Subcutaneous preadipocyte (primary cell): ENCODE measurements at places on chromosomes 2 and 18. TPM values are rescaled to one million over a fixed set of nuclear protein-coding genes. Genes with fewer than 3 reads are reported as not detected.

The MTIF2 gene
- total RNA-seq = 40.4 and 49.1 TPM in 2 replicates

The CXCR4 gene
- not detected in 2 replicates for total RNA-seq

The SLC23A3 gene
- total RNA-seq = 0.73 and 1.8 TPM in 2 replicates

The GPR55 gene
- under 0.01 TPM in 1 of 2 replicates, not detected in the other for total RNA-seq

The FOXD4L1 gene
- under 0.01 TPM in 1 of 2 replicates, not detected in the other for total RNA-seq

The COL4A4 gene
- total RNA-seq = under 0.01 TPM in 2 replicates

The YWHAQ gene
- 348 and 438 TPM in 2 replicates for total RNA-seq
